A172 (cell line): ENCODE measurements at places on chromosomes 16 and 17.

DNA sequence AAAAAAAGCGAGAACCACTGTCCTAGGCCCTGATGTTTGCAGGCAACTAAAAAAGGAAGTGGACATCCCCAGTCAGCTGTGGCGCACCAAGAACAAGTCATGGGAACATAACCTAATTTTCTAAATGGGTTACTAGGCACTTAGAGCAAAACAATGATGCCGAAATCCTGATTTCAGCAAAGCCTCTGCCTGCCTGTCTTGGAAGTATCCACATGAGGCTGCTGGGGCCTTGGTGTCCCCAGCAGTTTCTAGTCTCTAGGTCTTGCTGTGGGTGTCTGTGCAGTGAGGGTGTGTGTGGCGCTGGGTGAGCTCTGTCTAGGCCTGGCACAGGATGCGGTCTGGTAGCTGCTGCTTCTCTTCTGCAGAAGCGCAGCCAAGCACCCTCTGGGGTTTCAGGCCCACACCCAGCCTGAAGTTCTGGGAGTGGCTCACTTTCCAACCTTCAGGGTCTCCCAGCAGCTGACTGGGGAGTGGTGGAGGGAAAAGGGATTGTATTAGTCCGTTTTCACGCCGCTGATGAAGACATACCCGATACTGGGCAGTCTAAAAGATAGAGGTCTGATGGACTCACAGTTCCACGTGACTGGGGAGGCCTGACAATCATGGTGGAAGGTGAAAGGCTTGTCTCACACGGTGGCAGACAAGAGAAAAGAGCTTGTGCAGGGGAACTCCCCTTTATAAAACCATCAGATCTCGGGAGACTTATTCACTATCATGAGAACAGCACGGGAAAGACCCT is 21.1 kb downstream of the STH start:
- DNase-seq: no peak

- DNase-seq: no peak
These were observed 4.1 kb upstream of the CD2BP2 start for GRCh38 chr16:30358990-30359870.

DNA sequence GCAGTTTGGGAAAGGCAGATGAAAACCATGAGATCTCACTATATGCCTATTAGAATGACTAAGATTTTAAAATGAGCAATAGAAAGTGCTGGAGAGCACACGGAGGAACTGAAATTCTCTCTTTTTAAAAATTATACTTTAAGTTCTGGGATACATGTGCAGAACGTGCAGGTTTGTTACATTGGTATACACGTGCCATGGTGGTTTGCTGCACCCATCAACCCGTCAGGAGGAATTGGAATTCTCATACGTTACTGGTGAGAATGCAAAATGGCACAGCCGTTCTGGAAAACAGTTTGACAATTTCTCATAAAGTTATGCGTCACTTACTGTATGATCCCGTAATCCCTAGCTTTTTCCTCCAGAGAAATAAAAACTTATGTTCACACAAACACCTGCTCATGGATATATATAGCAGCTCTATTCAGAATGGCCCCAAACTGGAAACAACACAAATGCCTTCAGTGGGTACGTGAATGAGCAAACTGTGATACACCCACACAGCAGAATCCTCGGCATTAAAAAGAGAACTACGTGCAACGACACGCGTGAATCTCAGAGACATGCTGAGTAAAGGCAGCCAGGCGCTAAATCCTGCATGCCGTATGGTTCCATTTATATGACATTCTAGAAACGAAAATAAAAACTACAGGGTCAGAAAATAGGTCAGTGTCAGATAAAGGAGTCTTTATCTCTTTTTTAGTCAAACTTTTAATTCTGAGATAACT is 11.8 kb downstream of the PIK3R6 start:
- DNase-seq: no peak

DNA sequence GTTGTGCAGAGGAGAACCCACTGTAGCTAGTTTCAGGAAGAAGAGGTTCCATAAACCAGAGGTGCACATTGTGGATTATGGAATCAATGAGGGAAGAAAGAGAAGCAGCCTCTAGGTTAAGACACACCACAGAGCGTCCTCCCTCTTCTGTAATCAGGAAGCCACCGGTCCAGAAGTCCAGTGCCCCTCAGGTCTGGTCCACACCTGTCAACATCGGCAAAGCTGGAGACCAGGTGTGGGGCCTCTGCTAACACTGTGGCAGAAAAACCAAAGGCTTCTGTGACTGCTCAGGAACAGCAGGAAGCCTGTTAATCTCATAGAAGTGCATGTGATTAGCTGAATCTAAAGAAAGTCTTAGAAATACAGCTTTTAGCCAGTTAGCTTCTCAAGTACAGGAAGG is 23.3 kb downstream of the LIMD2 start:
- DNase-seq: no peak

DNA sequence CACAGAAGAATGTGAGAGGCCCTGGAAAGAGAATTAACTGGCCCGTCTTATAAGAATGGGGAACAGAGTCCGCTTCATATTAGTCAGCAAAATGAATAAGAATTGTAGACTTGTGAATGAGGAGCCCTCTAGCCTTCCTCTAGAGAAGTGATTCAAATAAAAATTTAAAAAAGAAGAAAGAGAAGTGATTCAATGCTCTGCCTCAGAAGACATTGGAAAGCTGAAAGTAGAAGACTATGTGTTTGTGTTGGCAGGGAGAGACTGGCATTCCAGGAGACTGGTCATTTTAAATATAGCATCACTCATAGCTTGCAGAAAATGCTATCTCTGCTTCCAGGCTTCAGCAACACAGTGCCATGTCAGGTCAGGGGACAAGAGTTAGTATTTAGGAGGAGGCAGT is 190.6 kb upstream of the HS3ST3A1 start:
- peak; percentile 29 for DNase-seq

GRCh38 chr16:58828901-58829545 is 94.9 kb upstream of the GOT2 start:
- no peak for DNase-seq

GRCh38 chr17:73293480-73293911 is 18.3 kb downstream of the CDC42EP4 start:
- peak; percentile 61 for DNase-seq

DNA sequence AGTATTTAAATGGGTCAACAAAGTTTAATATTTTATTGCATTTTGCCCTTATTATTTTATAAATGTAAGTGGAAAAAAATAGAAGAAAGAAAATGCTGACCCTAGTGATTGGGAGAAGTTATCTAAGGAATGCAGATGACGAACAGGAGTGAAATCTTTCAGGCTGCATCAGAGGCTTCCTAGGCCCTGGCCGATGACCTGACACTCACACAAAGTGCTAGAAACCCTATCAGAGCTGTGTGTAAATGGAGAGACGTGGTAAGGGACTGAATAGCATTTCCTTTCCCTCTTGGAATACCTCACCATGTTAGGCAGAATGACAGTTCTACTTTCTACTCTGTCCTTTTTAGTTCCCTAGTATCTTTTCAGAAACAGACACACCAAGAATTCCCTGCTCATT is 44.9 kb upstream of the CNEP1R1 start:
- peak; percentile 24 for DNase-seq

GRCh38 chr17:41613277-41614082 is 913 bp upstream of the KRT16 start:
- DNase-seq: no peak

DNA sequence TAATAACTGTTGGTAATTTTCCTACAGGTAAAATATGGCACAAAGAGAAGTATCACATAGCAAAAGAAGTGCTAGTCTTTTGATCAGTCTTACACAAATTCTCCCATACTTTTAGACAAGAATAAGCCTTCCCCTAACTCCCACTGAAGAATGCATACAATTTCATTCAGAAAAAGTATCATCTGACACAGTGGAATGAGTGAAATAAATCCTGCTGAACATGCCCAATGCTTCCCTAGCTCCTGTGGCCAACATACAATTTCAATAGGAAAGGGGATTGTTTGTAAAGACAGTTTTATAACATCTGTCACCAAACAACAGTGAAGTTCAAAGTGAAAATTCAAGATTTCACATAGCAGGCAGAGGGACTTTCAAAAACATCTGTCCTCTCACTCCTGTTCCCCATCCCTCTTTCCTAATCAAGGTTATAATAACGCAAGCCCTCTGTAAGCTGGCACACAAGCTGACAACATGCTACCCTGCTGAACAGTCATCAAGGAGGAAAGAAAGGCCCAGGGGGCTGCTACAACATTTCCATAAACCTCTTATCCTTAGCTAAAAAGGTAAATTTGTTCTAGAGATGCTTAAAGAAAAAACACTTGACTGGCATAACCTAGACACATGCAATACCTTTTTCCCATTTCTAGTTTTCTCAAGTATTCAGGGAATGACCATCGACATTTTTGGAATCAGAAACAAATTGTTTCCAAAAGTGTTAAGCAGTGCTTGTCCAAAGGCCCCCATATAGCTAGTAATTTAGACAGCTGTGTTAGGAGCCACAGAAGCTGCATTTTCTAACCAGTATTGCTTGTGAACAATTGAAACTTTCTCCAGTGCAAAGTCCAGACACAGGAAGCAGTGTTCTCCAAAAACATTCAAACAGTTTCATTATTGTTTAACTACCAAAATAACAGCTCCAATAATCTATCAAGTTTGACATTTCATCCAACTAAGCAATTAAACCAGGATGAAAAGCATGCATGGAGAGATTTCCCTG is 11.5 kb upstream of the RFFL start:
- DNase-seq: no peak

DNA sequence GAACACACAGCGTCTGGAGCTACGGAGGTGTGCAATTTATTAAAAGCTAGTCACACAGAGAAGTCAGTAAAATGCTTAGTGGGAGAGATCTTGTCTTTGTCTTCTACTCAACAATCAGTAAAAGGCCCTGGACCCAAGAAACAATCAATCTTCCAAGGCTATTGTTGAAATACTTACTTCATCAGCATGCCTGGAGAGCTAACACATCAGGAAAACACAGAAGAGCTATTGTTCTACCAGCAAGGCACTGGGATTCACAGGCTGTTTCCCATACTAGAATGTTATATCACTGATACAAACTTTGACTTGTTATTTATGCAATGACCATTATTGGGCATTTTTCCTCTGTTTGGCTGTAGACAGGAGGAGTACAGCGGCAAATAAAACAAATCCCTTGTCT is 247.8 kb upstream of the ERCC4 start:
- DNase-seq: no peak

DNA sequence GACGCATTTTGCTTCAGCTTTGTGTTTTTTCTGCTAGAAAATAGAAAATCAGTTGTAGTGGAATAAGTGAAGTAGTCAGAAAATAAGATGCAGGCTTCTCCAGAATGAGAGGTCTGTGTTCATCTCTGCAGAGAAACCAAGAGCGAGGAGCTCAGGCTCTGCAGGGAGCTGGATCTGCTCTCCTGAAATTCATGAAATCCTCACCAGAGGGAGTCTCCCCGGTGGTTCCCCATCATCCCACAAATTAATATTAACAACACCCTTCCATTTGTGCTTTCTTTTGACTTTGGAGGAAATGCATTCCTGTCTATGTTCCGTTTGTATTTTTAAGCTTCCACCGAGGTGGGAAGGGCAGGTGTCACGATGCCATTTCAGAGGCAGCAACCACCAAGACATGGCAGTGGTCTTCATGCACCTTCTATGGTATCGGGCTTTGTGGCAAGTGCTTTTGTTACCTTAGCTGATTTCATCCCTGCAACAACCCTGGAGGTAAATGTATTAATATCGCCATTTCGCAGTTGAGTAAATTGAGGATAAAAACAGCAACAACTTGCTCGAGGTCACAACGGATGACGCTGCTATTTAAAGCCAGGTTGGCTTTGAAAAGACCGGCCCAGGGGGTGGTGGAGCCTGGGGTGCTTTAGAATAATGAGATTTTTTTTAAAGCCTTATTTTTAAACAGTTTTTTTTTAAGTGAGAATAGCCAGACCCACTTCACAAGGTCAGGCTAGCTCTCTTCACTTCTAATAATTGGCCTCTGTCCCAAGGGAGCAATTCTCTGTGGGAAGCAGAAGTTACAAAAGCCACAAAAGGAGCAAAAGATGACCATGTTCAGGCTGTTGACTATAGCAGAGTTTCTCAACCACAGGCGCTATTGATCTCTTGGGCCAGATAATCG is 367.6 kb upstream of the ERCC4 start:
- DNase-seq: no peak

DNA sequence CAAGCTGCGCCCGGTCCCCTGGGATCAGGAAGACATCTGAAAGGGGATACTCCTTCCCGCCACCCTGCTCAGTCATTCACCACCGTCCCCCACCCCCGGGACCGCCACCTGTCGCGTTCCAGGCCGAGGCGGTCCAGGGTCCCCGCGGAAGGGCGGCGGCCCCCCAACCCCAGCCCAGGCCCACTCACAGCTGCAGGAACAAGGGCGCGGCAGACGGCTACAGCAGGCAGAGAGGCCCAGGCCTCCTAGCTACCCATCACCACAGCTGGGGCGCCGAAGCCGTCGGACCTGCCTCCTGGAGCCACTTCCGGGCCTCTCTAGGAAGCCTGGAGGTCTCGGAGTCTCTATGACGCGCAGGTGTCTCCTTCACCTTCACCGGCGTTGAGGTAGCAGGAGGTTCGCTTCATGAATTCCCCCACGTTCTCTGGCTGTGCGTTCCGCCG is at the start of gene SDR42E1:
SDR42E1 (minus strand) TSS at position 272 of the 443 bp plus-strand sequence. CDS start 10,612 bp downstream, outside the sequence.
- no peak for DNase-seq

- DNase-seq: no peak
These were observed 7.3 kb downstream of the TEX2 start for GRCh38 chr17:64255764-64256163.

DNA sequence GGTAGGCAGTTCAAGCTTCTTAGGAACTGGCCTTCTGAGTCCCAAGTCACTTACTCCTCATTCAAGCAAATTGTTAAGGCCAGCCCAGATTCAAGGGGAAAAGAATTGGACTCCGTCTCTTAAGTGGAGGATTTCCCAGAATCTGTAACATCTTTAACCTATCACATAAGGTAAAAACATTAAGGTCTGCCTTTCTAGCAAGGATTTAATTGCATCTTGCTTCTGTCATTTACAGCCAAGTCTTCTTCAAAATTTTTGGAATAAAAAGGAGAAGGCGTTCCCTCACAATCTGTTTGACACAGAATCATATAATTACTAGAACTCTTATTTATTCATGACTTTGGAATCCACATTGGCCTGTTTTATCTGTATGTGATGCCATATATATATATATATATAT is 56.5 kb upstream of the ADORA2B start:
- no peak for DNase-seq
